NCI-H1417 treated with DMSO at 0.1 percent for 48 hours (cell line): ENCODE measurements at places on chromosomes 4 and X.

- no peak for DNase-seq
Measured at GRCh38 chrX:14476205-14476604, 53.1 kb upstream of the GLRA2 start.

DNA sequence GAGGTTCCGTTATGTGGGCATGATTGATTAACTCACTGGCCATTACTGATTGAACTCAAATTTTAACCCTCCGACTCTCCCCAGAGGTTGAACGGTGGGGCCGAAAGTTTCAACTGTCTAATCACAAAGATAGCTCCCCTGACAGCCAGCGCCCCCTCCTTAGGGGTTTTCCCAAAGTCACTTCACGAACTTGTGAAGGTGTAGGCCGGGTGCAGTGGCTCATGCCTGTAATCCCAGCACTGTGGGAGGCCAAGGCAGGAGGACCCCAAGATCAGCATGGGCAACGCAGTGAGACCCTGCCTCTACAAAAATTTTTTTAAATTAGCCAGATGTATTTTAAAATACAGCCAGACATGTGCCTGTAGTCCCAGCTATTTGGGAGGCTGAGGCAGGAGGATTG, 39.8 kb upstream of the RBM47 start:
- no peak for DNase-seq

GRCh38 chrX:101383679-101384205, 2.2 kb downstream of the BTK start:
- no peak for DNase-seq

DNA sequence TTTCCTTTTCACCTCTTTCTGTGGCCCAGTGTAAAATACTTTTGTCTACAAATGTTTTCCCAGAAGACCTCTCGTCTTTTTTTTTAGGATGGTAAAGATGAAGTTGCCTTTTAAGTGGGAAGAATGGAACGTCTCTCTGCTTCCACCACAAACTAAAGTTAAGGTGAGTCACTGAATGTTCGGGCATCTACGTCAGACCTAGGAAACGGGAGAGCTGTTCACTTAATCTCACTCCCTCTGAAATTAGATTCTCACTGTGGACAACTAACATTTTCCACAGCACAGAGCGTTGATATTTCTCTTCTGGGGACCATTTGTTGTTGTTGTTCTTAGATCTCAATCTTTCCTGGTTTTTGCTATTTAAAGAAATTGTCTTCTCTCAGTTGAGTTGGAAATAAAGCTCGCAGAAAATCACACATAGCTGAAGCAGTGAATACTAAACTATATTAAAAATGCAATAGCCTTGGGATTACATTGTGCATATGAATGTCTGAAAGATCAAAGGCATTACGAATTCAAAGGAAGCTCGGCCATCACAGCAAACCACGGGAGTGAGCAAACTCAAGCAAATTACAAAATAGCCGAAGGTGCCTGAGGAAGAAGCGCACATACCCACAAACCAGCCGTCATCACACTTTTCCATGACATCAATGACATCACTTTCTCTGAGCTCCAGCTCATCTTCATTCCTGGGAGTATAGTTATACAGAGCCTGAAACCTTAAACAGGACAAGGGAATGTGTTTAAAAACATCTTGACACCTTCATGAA, 53.9 kb upstream of the PDLIM3 start:
- no peak for DNase-seq

GRCh38 chrX:110188701-110189558, 129.0 kb downstream of the AMMECR1 start:
- no peak for DNase-seq

GRCh38 chr4:82900066-82900410, 497 bp upstream of the THAP9 start:
- peak; percentile 26 for DNase-seq

DNA sequence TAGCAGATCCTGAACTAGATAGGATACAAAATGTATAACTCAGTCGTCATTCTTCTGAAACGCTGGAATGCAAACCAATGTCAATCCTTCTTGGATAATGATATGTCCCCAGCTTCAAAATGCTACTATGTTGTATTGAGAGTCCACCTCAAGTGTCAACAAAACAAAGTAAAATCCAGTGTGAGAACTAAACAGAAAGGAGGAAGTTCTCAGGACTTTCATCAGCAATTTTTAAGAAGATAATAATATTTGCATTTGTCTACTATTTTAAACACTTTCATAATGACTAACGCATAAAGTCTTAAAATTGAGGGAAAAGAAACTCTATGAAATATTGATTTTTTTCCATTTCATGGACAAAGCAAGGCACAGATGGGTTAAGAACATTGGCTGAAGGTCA, 36.3 kb downstream of the SOD3 start:
- DNase-seq = no peak

GRCh38 chrX:45505214-45505613, 304.5 kb upstream of the DIPK2B start:
- no peak for DNase-seq

DNA sequence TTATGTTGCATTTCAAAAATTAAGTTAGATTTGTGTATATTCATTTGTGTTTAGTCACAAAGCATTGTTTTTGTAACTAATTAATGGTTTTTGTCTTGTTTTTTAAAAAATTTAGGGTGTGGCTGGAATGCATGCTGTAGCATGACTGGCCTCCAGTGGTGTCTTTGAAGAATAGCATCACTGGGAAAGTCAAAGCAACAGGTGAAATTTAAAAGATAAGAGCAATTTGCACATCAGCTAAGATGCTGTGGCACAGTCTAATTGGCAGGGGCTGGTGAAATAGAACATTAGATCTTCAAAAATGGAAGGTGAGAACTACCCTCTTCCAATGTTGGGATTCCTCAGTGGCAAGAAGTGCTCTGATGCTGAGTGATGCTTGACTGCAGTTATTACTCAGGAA, 45.3 kb downstream of the ANK2 start:
- no peak for DNase-seq

DNA sequence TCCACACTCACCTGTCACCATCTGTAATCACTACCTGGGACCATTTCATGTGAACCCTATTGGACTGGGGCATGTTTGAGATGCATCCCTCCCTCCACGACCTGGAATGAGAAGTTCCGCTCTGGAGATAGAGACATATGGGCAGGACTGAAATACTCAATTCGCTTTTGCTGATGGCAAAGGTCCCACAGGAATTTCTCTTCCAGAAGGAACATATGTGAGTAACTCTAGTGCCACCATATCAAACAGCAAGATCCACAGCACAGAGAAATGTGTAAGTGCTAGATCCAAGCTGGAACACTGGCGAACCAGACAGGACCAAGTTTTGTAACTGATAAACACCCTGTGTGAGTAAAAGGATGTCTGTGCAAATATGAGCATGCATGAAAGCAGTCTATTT, 43.9 kb downstream of the SEL1L3 start:
- no peak for DNase-seq

DNA sequence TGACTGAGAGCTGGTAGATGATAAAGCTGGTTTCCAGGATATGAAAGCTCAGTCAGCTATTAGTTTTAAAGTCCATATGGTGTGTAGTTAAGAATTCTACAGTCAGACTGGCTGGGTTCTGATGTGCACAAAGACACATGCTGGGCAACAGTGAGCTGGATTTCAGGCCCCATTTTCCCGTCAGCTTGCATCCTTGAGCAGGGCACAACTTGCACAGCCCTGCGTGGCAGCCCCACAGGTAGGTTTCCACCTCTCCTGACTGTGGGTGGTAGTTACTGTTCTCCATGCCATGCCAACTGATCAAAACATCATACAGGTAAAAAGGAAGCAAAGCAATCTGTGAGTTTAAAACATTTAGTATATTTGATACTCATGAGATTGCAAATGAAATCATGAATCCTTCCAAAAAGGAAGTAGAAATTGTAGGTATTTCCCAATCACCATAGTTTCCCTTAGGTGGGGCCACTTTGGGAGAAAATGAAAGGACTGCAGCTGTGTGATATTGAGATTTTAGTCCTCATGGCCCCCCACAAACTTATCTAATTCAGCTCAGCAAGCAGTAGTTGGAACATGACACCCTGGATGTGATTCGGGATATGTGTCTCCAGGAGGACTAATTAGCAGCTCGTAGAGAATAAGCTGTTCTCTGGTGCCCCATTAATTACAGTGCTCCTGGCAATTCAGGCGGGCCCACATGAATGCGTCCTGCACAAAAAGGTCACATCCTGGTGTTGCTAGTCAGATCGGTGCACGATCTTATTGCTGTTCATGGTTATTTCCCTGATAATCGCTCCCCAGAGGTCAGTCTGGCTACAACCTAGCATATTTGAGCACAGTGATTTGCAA, 42.4 kb upstream of the NOCT start:
- peak; percentile 17 for DNase-seq

DNA sequence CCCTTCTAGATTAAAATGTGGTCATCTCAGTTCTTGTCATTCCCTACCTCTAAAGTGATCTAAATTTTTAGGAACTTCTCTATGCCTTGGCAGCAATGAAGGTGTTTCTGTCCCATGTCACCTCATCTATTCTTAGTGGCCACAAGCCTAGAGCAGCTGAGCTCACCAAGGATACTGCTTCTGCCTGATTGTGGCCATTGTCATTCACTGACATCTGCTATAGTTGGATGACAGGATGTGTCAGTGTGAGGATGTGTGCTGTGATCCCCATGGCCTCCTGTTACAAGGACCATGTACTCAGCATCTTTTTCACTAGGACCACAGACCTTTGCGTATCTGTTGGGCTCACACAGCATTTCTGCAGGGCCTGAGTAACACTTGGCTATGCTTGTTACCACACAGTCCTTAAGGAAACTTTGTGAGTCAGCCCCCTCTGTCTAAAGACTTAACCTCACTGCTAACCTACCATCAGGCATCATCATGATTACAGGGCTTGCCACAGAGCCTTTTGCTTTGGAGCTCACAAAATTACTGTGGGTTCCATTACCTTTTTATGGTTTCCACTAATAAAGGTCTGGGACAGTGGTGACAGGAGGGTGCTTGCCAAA, 421.0 kb downstream of the ADAM29 start:
- DNase-seq = no peak

DNA sequence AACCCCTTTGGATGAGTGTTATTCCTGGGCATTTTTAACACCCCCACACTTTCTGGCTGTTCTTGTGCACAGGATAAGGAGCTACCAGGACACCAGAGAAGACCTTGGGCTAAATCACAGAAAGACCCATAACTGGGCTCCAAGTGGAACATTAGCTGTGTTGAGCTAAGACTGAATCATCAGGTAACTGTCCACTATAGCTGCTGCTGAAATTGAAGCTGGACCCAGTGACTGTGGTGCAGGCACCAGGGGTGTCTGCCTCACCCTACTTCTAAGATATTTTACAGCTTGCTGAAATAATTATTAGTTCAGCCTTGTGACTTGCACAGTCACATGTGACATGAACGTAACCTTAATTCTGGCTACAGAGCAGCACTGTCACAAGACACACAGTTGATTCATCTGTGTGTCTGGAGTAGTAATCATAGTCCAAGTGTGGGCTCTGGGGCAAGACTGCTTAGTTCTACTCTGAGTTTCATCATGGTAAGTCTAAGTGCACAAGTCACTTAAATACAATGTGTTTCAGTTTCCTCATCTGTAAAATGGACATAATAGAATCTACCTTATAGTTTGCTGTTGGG, 127.4 kb downstream of the SLC39A8 start:
- no peak for DNase-seq

GRCh38 chr4:26337612-26338011, 16.8 kb downstream of the RBPJ start:
- DNase-seq = no peak

- DNase-seq = peak; percentile 46
Measured at GRCh38 chr4:20418861-20419451, 167.3 kb downstream of the SLIT2 start.

- no peak for DNase-seq
Measured at GRCh38 chrX:152897222-152898131, at the start of gene ZNF185. Gene ZNF185, plus strand, starts transcription at chrX:152898067. Its CDS starts 16,423 bp downstream, at chrX:152914490.

- no peak for DNase-seq
Measured at GRCh38 chr4:83436680-83437079, 18.9 kb downstream of the HELQ start.

- DNase-seq = no peak
Measured at GRCh38 chrX:112247714-112248113, 165.1 kb upstream of the TRPC5 start.

DNA sequence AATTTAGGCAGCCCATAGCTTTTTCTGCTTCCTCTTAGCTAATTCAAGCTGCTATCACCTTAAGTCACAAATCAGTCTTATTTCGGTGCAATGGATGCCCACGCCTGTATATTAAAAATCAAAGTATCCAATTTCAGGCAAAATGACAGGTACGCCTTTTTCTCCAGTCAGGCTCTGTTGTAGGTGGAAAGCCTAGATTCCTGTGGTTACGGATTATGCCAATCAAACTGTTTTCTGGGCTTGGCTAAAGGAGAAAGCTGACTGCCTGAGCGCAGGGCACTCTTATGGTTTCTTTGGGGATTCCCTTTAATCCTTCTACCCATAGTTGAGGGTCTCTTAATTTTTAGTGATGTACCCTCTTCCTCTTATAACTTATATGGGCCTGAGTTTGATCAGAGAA, 550.5 kb downstream of the PDHA2 start:
- no peak for DNase-seq

- DNase-seq = peak; percentile 73
Measured at GRCh38 chr4:120299631-120300030, 233.0 kb upstream of the MAD2L1 start.

- no peak for DNase-seq
Measured at GRCh38 chr4:25466966-25467697, 90.1 kb downstream of the ANAPC4 start.

- no peak for DNase-seq
Measured at GRCh38 chrX:153319295-153320046, 2.1 kb downstream of the PNMA6F start.

DNA sequence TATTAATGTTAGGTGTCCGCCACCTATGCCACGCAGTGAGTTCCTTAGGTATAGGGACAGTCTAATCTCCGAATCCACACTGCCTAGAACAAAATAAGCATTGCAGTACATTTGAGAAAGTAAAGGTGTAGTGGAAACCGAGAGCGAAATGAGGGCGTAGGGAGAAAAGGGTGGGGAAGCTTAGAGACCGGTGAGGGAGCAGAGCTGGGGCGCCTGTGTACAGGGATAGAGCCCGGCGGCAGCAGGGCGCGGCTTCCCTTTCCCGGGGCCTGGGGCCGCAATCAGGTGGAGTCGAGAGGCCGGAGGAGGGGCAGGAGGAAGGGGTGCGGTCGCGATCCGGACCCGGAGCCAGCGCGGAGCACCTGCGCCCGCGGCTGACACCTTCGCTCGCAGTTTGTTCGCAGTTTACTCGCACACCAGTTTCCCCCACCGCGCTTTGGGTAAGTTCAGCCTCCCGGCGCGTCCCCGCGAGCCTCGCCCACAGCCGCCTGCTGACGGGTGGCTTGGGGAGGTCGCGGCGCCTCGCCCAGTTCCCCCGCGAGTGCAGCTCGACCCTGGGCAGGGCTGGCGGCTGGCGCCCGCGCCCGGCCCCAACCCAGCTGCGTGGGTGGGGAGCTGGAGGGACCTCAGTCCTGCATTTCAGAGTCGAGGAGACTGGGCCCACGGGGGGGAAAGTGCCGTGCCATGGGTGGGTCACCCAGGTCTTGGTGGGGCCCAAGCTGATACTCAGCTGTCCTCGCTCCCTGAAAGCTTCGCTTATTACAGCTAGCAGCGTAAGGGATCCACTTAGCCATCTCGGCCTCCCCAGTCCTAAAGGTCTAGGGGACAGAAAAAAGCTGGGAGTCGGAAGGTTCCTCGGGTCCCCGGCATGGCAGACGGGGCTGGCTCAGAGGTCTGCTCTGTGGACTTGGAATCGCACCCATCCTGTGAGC, at the start of gene ANXA3:
ANXA3 (plus strand) TSS at position 351 of the 932 bp plus-strand sequence. CDS start 2,704 bp downstream, outside the sequence.
- DNase-seq = no peak

GRCh38 chr4:108171339-108172230, 2.9 kb upstream of the LEF1 start:
- DNase-seq = no peak
